ENCODE measurements at places on chromosomes 12 and 14. TPM values are rescaled to one million over a fixed set of nuclear protein-coding genes. Genes with fewer than 3 reads are reported as not detected.

GRCh38 chr12:85445060-85445938 is 165.3 kb downstream of the ALX1 start:
- no peak for DNase-seq

- DNase-seq = no peak
These were observed 18.2 kb downstream of the BICDL1 start for GRCh38 chr12:120007272-120007671.

SLC10A1 gene
- not detected for total RNA-seq

- DNase-seq = no peak
These were observed 17.1 kb downstream of the BCAT1 start for GRCh38 chr12:24931666-24932405.

DNA sequence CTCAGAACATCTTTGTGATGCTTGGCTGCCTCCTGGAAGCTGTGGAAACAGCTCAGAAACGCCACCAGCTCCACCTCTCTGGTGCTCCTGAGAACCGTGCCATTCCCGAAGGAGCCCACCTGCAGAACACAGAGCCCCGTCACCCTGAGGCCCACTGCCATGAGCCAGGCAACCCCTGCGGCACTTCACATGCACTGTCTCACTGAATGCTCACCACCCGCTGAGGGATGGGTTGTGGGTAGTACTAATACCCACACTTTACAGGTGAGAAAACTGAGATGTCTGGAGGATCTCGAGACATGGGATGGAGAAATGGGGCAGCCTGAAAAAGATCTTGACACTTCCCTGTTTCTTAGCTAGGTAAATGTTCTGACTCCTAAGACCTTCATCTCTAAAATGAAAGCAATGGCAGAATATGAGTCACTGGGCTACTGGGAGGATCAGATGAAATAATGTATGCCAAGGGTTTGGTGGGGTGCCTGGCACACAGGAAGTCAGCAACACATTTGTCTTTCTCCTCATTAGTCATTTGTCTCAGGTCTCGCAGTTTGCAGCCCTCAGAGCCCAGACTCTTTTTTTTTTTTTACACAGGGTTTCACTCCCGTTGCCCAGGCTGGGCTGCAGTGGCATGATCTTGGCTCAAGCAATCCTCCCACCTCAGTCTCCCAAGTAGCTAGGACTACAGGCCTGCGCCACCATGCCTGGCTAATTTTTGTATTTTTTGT is 5.3 kb downstream of the OASL start:
- peak; percentile 39 for DNase-seq

GRCh38 chr12:16602412-16602811 is 3.5 kb downstream of the LMO3 start:
- no peak for DNase-seq

DNA sequence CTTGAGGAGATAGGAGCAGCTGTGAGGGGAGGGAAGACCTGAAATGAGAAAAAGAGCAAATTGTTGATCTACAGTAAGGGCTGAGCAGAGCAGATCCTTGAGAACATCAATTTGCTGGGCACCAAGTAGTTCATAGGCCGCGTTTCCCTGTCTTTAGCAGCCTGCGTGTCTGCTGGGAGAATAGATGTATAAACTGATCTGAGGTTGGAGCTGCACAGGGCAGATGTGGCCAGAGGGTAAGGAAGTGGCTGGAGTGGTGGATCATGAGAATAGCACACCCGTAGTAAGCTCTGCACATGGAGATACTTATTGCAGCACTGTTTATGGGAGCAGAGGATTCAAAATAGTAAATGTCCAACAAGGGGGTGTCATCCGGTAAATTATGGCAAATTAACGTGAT is 44.4 kb downstream of the NTF3 start:
- no peak for DNase-seq

ASB2 gene
- not detected for total RNA-seq

ANKLE2 gene
- total RNA-seq = 68.8 TPM

GRCh38 chr12:52171950-52172512 is 19.8 kb downstream of the KRT80 start:
- DNase-seq = no peak

DNA sequence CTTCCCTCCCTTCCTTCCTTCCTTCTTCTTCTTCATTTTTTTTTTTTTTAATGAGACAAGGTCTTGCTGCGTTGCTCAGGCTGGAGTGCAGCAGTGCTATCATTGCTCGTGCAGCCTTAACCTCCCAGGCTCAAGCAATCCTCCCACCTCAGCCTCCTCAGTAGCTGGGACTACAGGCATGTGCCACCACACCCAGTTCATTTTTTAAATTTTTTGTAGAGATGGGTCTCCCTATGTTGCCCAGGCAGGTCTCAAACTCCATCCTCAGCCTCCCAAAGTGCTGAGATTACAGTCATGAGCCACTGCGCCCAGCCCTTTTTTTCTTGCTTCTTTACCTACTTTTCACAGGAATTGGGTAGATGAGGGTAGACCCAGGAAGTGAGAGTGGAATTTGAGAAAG is 1.6 kb downstream of the OR10AD1 start:
- DNase-seq = no peak

DNA sequence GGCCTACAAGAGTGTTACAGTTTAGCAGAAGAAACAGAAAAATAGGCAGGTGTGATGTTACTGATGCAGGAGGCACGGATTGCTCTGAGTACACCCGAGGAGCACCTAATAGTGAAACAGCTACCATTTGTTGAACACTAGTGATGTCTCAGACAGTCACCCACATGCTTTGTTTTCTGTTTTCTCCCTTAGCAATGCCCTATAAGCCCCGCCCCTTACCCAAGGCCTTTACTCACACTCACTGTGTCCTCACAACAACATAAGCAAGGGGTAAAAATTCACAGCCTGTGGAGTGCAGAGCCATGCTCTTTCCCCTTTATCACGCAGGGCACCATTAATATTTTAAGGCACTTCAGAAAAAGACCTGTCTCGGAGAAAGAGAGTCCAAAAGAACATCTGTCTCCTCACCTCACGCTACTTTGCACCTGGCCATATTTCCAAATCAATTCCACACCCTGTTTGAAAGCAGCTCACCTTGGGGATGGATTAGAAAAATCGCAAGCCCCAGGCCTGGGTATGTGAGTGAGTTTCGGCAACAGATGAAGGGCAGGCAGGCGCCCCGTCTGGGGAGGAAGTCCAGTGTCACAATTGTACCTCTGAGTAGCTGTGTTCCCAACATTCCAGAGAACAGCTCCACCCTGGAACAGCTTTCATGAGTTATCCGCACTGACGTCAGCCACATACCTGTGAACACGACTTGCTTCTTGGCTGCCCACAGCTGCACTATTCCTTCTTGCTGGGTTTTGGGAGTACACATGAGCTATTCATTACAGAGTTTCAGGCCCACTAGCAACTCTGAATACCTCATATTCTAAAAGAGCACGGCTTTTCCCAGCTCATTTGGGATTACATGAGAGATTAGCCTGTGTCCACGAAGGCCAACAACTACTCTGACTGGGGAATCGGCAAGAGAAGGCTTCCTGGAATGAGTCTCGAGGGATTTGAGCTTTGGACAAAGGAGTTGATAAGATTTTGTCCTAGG is 26.0 kb downstream of the MAPK1IP1L start:
- peak; percentile 92 for DNase-seq

HOXC11 gene
- total RNA-seq = 0.22 TPM

DTX1 gene
- total RNA-seq = not detected

DNA sequence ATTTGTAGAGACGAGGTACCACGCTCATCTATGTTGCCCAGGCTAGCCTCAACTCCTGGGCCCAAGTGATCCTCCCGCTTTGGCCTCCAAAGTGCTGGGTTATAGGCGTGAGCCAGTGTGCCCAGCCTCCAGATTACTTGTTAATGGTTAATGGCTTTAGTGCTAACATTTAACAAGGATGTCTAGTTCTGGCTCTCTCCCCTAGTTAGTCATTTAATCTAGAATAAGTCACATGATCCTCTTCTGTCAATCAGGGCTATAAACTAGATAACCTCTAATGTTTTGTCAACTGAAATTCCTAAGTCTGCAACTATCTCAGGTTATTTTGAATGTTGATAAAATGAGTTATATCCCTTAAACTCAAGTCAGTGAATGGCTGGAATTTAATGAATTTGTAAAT is 15.7 kb downstream of the ACTR6 start:
- no peak for DNase-seq

- no peak for DNase-seq
These were observed 11.6 kb downstream of the RFX4 start for GRCh38 chr12:106594447-106594846.

GRCh38 chr12:131313635-131314034 is 359.9 kb downstream of the ADGRD1 start:
- DNase-seq = no peak

DNA sequence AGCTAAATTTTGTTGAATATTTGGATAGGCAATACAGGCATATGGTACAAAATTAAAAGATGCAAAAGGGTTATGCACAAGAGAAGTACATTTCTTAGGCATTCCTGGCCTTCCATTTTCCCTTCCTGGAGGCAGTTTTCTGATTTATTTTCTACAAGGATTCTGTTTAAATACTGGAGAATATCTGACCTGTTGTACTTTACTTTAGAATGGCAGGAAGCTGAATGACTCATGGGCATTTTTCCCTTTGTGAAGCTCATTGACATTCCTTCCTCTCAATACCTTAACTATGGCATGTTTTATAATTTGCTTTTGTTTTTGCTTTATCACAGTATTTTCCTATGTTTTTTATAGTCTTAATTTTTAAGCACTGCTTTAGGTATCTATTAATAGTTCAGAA is 62.7 kb downstream of the RCOR1 start:
- no peak for DNase-seq

DNA sequence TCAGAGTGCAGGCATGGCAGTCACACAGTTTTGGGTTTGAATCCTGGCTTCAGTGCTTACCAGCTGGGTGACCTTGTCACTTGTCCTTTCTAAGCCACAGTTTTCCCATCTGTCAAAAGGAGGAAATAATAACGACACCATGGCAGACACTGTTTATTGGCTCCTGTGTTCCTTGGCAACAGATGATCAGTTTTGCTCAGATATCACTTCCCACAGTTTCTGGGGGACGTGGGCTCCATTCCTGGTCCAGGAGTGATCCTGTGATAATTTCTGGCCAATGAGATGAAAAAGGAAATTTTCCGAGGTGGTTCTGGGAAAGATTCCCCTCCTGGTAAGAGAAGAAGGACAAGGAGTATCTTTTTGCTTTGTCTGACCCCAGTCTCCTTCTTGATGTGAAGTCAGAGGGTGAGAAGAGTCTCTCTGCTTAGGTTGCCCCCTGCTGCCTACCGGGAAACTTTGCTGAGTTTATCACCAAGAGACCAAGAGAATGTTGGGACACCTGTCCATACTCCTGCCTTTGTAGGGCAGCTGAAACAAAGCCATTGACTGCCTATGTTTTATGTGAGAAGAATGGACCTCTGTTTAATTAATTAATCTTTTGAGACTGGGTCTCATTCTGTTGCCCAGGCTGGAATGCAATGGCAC is 178.9 kb upstream of the NRXN3 start:
- no peak for DNase-seq

DNA sequence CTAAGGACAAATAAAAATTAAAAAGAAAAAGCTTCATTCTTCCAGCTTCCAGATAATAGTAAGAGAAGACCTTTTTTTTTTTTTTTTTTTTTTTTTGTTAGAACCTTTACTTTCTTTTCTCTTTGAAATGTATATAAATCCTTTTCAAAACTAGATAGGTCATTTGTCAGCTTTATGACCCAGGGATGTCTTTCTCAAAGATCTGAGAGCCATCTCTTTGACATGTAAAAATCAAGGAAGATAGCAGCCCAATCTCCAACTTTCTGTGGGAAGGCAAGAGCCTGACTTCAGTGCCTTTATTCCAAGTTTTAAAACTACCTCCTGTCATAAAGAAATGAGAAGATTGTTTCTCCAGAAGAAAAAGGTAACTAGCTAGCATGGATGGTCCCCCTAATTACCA is 203.3 kb upstream of the LRFN5 start:
- DNase-seq = no peak

- DNase-seq = no peak
These were observed 30.9 kb downstream of the ABCB9 start for GRCh38 chr12:122935318-122935717.

GRCh38 chr12:12872934-12873275 is 18.5 kb upstream of the GPRC5A start:
- peak; percentile 84 for DNase-seq

GRCh38 chr14:73242357-73242901 is 5.1 kb downstream of the PAPLN start:
- DNase-seq = no peak

OR2AP1 gene
- total RNA-seq = not detected

- no peak for DNase-seq
These were observed 26.2 kb downstream of the MEG3 start for GRCh38 chr14:100851946-100852620.

TXNDC16 gene
- 2.7 TPM for total RNA-seq

NT5DC3 gene
- 18.7 TPM for total RNA-seq

HOXC6 gene
- total RNA-seq = 3.1 TPM

GRCh38 chr12:121005346-121005815 is 10.9 kb downstream of the C12orf43 start:
- DNase-seq = peak; percentile 46

GRCh38 chr14:96660123-96660522 is 137.1 kb upstream of the VRK1 start:
- no peak for DNase-seq

DNA sequence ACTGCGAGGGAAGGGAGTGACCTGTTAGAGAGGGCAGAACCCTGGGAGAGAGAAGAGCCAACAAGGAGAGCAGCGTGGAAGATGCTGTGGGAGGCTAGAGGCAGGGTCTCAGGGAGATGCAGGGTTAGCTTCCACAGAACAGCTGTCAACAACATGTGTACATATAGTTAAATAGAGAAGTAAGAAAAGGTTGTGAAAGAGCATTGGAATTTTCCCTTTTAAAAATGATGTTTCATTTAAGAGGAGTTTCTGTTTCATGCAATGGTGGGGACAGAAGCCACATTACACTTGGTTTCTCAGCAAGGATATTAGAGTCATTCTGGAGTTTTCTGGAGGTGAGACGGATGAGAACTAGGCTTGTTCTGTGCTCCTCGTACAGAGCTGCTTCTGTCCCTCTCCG is 23.8 kb upstream of the TBC1D30 start:
- no peak for DNase-seq

SLC25A47 gene
- total RNA-seq = 0.17 TPM

- no peak for DNase-seq
These were observed 349.0 kb downstream of the GLT1D1 start for GRCh38 chr12:129202109-129202814.

OTX2 gene
- not detected for total RNA-seq

DDHD1 gene
- 26.9 TPM for total RNA-seq

KSR2 gene
- total RNA-seq = 10.1 TPM

- no peak for DNase-seq
These were observed 326.5 kb downstream of the MED13L start for GRCh38 chr12:115950959-115951358.

LTB4R2 gene
- 15.4 TPM for total RNA-seq

GRCh38 chr14:99626041-99626648 is 18.8 kb upstream of the HHIPL1 start:
- no peak for DNase-seq

DNA sequence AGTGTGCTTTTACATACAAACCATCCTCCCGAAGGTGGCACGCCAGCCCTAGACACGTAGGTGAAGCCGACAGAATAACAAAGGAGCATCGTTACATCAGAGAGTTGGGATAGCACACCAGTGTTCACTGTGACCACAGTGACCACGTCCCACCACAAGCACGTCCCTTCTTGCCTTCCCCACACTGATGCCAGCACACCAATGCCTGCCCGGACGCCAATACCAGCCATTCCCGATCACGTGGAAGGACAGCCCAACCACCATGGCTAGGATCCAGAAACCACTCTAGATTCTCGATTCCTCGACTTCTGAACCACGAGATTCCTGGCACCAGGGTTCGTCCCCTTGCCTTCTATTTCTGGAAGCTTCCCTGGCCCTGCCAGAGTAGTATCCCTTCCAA is 48.0 kb upstream of the GPR68 start:
- no peak for DNase-seq

- DNase-seq = no peak
These were observed 23.5 kb downstream of the OTUB2 start for GRCh38 chr14:94049625-94050023.

GRCh38 chr12:6953442-6954315 is 2.5 kb downstream of the PTPN6 start:
- DNase-seq = no peak
